ENCODE measurements at places on chromosomes 11 and 22.

DNA sequence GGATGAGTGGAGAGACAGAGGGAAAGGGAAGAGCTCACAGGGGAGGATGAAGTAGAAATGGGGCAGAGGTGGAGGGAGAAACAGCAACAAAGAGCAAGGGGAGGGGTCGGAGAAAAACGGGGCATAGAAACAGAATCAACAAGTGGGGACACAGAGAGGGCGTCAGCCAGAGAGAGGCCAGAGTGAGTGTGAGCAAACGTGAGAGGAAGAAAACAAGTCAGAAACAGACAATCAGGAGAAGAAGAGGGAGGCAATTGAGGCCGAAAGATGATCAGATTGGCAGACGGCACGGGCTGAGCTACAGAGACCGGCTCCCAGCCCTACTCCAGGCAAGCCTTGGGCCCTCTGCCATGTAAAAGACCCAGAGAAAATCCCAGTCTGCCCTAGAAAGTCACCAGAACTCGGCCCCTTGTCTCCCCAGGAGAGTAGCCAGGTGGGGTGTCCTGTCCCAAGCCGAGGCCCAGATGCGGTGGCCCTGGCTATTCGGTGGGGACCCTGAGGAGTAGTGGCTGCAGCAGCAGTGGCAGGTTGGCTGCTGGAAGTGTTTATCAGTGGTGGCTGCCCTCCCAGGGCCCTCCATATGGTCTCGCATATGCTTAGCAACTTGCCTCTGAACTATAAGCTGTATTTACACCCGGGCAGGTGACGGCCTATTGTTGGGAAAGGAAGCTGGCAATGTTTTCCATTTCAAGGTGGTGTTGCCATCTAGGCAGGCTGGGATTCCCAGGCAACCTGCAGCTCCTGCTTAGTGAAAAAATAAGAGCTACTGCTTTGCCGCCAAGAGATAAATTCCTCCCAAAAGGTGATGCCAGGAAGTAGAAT is 14.8 kb upstream of the TSPAN18 start:
- no peak for DNase-seq

- peak; percentile 94 for DNase-seq
Measured at GRCh38 chr11:355581-356458, 13.5 kb upstream of the B4GALNT4 start.

DNA sequence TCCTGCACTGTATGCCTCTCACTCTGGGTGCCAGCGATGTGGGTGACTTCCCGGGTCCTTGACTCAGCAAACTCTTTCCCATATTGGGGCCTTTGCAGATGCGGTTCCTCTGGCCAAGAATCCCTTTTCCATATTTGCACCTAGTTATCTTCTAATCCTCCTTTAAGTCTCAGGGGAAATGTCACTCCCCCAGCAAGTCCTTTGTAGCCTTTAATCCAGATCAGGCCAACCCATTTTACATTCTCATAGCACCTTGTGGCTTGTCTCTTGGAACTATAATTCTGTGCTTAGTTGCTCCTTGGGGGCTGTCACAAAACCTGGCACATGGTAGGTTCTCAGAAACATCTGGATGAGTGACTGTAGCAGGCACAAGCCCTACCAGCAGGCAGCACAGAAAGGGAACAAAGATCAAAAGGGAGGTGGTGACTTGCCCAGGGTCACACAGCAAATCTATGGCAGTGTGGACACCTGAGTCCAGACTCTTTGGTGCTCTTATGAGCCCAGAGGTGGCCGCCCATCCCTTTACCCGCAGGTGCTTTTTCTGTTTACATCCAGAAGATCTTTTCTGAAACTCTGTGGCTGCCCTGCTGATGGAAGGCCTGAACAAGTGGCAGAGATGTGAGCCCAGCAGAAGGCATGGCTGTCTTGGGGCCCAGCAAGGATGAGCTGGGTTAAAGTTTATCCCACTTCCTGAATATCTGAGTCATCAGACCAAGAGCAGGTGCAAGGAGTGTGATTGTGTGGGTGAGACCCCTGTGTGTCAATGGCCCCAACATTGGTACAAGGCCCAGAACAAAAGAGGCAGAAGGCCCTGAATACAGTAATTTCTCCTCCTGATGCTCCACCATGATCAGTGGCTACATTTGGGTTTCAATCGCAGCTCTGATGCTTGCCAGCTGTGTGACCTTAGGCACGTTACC is 78.6 kb upstream of the GRK3 start:
- DNase-seq, result no peak

DNA sequence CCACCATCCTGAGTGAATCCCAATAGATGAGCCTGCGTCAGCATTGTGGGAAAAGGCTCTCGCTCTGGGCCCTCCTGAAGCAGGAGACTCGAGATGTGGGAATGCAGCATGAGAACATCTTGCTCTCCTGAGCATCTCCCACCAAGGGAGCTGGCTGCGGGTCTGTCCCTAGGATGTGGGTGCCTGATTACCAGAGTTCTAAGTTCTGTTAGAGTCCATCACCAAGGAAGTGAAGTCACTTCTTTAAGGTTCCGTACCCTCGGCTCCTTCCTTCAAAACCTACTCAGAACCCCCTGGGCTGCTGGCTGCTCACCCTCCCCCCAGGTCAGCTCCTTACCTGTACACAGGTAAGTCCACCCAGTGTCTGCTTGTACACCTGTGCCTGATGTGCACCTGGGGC is 100.5 kb upstream of the IGLL5 start:
- DNase-seq, result no peak

- no peak for DNase-seq
Measured at GRCh38 chr11:76747915-76748860, 35.0 kb upstream of the TSKU start.

DNA sequence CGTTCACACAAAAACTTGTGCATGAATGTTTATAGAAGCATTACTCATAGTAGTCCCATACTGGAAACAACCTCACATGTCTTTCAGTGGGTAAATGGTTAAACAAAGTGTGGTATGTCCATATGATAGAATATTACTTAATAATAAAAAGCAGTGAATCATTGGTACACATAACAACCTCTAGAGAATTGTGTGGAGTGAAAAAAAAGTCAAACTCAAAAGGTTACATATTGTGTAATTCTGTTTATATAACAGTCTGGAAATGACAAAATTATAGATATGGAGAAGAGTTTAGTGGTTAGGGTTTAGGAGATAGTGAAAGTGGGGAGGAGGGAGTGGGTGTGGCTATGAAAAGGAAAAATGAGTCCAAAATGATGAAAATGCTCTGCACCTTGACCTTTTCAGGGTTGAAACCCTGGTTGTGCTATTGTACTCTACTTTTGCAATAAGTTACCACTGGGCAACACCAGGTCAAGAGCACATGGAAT is 243.4 kb upstream of the DDI1 start:
- no peak for DNase-seq

GRCh38 chr22:30984317-30984716 is 15.3 kb downstream of the TUG1 start:
- no peak for DNase-seq

DNA sequence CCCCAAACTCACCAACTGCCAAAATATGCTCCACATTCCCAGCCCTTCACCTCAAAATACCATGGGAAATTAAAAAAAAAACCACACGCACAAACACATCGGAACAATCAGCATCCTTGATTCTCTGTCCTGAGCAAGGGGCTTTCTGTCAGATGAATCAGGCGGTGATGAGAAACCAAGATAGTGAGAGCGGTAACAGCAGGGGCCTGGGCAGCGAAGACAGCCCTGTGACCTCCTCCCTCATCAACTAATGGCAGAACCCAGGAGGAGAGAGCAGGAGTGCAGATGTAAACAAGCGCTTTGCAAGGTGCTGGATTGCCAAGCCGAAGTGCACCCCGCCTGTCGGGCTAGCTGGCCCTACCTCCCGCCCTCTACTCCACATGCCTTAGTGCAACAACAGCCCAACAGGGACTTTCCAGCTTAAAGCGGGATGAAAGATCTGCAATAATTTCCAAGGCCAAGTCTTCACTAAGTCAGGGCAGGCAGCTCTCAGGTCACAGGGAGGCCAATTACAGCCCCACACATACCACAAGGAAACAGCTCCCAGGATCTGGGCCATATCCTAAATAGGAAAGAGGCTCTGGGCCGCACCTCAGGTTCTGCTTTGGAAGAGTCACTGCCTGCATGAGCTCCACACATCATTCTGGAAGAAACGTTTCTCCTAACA is 72.2 kb upstream of the BID start:
- DNase-seq, result no peak

GRCh38 chr11:116972691-116973090 is 125.5 kb downstream of the SIK3 start:
- DNase-seq, result no peak

DNA sequence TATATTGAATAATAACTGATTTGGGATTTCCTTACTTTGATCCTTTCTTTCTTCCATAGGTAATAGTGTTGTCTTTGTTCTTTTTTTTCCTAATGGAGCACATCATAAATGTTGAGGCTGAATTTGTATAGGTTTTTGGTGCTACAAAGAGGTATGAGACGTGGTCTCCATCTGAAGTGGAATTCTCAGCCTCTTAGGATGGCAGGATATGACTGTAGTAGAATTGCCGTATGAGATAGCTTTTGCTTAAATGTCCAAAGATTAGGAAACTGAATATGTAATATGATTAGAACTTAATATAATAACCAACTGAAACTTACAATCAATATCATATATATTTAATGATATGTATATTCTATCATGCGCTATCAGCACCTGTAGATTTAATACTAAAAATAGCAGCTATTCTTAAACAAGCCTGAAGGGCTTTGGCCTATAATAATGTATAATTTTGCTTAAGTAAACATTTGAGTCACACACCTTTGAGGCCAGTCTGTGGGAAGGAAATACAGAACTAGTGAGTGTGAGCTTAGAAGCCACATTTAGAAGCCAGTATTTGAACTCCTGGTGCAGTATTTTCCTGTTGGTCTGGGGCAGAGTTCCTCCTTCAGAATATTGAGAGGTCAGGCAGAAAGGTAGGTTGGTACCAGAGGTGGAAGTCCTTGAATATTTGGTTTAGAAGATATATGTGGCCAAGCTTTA is 62.6 kb downstream of the SWAP70 start:
- no peak for DNase-seq

- DNase-seq, result no peak
Measured at GRCh38 chr11:83441601-83442000, 155.4 kb upstream of the CCDC90B start.

DNA sequence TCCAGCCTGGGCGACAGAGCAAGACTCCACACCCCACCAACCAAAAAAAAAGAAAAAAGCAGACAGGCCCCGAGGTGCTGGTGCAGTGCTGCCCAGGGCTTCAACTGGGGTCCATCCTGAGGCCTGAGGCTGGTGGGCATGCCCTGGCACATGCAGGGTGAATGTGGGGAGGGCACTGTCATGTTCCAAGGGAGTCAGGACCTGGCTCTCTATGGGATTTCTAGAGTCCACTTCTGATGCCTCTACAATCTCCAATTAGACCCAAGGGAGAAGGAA is 10.1 kb downstream of the CENPM start:
- no peak for DNase-seq

- no peak for DNase-seq
Measured at GRCh38 chr11:95706974-95707387, 82.6 kb downstream of the FAM76B start.

GRCh38 chr11:73359341-73359740 is 16.9 kb upstream of the RELT start:
- no peak for DNase-seq

- no peak for DNase-seq
Measured at GRCh38 chr11:9982796-9983579, 311.0 kb downstream of the SBF2 start.

DNA sequence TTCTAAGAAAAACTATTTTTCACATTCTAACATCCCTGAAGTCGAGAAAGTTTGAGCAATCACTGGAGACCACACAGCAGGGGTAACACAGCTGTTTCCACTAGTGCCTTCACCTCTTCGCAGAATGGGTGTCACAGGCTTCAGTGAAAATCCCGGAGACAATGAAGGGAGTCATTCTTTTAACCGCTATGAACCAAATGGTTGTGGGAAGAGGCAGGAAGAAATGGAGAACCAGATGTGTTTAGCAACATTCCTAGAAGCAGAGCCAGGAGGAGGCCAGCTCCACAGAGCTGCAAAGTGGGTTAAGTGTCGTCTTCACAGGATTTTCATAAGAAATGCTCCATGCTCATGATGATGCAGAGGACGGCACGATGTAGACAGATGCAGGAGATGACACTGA is 221.1 kb downstream of the LARGE1 start:
- DNase-seq, result no peak

GRCh38 chr22:24473284-24473683 is 21.8 kb upstream of the UPB1 start:
- DNase-seq, result no peak

DNA sequence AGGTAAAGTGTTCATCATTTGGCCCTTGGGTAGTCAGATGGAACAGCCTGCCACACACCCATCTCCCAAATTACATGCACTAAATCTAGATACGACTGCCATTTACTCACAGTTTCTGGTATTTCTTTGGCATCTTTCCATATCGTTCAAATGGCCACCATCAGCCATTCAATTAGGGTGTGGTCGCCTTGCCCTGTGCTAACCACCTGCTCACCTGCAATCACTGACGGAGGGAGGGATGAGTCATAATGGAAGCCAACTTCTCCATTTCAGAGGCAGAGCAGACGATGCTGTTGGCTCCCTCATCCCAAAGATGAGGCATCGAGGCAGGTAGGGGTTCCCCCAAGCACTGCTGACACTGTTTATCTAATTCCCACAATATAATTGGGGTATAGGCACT is 14.6 kb downstream of the MS4A6A start:
- no peak for DNase-seq

- no peak for DNase-seq
Measured at GRCh38 chr11:56160217-56160616, at the start of gene OR8K5. TSS of gene OR8K5 (minus strand) at chr11:56160317. CDS start at chr11:56160317, 0 bp downstream.

GRCh38 chr11:14650064-14650463 is 6.5 kb downstream of the PDE3B start:
- no peak for DNase-seq

GRCh38 chr11:44015624-44016007 is 32.2 kb upstream of the ACCSL start:
- DNase-seq, result no peak

DNA sequence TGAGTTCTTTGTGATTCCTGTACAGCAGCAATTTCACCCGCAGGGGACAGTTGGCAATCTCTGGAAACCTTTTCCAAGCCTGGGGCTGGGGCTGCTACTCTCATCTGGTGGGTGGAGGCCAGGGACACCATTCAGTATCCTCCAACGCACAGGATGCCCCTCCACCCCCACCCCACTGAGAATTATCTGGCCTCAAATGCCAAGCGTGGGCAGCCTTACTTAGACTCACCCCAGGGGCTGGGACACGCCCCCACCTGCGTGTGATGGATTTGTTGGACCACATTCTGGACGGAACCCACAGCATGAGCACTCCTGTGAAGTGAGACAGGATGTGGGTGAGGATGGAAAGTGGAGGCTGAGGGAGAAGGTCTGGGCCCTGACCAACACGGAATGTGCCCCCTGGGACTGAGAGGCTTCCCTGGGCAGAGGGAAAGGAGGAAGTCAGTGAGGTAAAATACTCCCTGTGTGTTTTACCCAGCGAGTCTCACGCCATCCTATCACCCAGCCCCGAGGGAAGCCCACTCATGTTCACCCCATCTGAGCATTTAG is 13.7 kb downstream of the RASD2 start:
- DNase-seq, result no peak
